ENCODE measurements at places on chromosomes 16 and 17.

GRCh38 chr16:5041600-5042133 lies 7.9 kb upstream of the NAGPA start:
- DNase-seq = no peak

DNA sequence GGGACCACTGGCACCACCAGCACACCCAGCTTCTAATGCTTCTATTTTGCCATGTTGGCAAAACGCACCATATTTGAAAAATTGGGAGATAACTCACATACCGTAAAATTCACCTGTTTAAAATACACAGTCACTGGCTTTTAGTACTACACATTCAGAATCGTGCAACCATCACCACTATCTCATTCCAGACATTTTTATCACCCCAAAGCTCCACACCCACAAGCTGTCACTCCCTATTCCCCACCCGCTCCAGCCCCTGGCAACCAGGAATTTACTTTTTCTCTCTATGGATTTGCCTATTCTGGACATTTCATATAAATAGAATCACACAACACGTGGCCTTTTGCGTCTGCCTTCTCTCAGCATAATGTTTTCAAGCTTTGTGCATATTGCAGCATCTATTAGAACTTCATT lies 25.0 kb downstream of the PPL start:
- no peak for DNase-seq

GRCh38 chr17:63390090-63390489 lies 56.0 kb downstream of the CYB561 start:
- DNase-seq = no peak

- DNase-seq = no peak
These were observed 17.4 kb downstream of the SALL1 start for GRCh38 chr16:51133688-51134087.

- no peak for DNase-seq
These were observed 10.1 kb downstream of the FADS6 start for GRCh38 chr17:74883241-74883745.

DNA sequence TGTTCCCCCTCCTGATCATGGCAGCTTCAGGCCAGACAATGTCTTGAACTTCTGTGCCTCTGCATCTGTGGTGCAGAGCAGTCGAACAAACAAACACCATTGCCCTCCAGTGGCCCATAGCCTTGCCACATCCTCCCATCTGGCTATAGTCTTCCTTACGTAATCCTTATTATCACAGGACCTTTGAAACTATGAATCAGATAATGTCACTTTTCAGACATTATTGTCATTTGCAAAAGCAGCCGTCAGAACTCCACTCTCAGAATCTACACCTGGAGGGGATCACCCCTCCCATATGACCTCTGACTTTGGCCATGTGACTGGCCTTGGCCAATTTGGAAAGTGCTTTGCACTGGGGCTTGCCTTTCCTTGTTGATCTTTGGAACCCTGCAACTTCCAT lies 387.3 kb downstream of the MAF start:
- no peak for DNase-seq

- no peak for DNase-seq
These were observed 47.9 kb downstream of the CYLD start for GRCh38 chr16:50789757-50790156.

GRCh38 chr16:13390093-13390985 lies 488.9 kb downstream of the SHISA9 start:
- DNase-seq = peak; percentile 21

DNA sequence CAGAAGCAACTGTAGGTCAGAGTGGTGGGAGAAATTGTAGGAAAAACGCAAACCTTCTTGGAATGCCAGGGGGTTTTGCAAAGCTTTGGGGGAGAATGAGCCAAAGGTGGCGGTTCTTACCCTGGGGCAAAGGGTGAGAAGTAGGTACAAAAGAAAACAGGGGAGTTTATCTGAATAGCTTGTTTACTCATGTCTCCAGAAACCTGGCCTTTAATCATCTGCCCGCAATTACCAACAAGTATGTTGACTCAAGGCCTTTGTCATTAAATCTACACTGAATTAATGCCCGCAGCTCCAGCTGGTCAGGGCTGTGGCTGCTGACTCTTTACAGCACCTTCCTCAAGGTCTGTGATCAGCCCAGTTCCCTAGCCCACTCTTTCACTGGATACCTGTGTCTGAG lies 320.1 kb downstream of the CBLN1 start:
- no peak for DNase-seq

GRCh38 chr16:12327971-12328726 lies 351.6 kb downstream of the SNX29 start:
- DNase-seq = no peak

GRCh38 chr16:57544124-57544653 lies 1.7 kb downstream of the ADGRG5 start:
- DNase-seq = no peak

DNA sequence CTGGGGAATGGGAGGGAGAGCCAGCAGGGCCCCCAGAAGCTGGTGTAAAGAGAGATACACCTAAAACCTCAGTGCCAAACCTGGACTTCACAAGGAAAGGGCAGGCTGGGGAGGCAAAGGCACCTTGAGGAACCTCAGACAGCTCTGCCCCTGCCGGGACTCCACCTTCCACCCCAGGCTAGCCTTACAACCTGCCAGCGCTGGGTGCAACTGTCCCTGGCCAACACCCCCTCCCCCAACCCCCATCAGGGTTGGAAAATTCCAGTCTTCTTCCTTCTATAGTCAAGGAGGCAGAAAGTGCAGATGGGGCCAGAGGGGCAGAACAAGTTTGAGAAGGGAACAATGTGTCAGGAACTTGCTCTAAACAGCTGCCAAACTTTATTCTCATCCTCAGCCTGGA lies 2.2 kb downstream of the YBX2 start:
- no peak for DNase-seq

GRCh38 chr16:53501216-53501859 lies 1.7 kb downstream of the AKTIP start:
- no peak for DNase-seq

DNA sequence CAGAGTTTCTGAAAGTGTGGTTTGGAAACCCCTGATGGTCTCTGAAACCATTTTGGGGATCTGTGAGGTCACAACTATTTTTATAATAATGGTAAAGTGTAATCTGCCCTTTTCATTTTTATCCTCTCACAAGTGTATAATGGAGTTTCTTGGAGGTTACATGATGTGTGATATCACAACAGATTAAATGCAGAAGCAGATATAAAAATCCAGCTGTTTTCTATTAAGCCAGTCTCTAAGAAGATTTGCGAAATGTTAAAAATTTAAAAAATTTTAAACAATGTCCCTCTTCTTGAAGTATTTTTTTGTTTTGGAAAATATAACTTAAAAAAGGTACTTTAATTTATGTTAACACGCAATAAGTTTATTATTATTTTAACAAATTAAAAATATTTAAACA lies 48.7 kb downstream of the RPGRIP1L start:
- DNase-seq = no peak

GRCh38 chr17:18300725-18301480 lies 13.9 kb downstream of the TOP3A start:
- DNase-seq = no peak

DNA sequence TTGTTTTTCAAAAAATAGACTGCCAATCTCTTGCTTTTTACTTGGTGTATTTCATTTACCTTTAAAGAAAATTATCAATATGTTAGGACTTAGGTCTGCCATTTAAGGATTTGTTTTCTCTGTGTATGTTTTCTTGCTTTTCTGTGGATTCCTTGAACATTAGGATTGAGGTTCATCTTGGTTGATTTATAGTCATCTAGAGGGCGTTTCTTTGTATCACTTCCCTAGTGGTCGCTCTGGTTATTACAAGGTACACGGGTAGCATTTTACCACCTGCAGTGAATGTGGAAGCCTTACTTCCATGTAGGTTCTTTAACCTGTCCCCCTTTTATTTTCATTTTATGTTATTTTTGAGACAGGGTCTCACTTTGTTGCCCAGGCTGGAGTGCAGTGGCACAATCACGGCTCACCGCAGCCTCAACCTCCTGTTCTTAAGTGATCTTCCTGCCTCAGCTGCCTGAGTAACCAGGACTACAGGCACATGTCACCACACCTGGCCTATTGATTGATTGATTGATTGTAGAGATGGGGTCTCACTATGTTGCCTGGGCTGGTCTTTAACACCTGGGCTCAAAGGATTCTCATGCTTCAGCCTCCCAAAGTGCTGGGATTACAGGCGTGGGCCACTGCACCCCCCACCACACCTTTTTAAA lies 35.2 kb upstream of the CBX4 start:
- DNase-seq = no peak

DNA sequence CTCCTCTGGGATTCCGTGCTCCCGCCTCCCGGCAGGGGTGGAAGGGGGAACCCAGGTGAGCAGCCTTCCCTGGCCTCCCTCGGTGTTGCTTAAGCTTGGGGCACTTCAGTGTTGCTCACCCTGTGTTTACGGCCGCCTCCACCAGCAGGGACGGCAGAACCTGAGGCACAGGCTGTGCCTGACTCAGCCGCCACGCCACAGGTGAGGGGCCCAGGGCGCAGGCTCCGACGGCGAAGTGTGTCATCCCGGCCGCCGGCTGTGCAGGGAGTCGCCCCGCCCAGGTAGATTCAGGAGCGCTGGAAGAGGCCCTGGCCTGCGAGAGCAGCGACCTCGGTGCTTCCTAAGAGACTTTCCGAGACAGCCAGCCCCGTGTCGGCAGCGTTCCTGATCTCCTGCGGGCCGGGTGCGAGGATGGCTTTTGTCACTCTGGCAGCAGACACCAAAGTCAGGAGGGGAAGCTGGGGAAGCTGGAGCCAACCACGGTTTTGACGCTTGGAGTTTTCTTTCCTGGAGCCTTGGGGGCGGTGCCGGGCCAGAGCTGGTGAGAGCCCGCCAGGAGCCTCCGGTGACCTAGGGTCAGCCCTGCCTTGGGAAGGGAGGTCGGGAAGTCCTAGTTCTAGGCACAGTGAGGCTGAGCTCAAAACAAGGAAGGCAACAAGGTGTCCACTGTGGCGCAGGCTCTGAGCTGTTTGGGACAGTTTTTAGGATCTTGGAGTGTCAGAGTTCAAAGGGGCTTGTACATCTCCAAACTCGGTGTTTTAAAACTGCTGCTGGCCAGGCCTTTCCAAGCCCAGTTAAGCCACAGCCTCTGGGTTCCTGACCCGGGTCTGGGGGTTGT lies 2.1 kb downstream of the GSE1 start:
- DNase-seq = no peak

DNA sequence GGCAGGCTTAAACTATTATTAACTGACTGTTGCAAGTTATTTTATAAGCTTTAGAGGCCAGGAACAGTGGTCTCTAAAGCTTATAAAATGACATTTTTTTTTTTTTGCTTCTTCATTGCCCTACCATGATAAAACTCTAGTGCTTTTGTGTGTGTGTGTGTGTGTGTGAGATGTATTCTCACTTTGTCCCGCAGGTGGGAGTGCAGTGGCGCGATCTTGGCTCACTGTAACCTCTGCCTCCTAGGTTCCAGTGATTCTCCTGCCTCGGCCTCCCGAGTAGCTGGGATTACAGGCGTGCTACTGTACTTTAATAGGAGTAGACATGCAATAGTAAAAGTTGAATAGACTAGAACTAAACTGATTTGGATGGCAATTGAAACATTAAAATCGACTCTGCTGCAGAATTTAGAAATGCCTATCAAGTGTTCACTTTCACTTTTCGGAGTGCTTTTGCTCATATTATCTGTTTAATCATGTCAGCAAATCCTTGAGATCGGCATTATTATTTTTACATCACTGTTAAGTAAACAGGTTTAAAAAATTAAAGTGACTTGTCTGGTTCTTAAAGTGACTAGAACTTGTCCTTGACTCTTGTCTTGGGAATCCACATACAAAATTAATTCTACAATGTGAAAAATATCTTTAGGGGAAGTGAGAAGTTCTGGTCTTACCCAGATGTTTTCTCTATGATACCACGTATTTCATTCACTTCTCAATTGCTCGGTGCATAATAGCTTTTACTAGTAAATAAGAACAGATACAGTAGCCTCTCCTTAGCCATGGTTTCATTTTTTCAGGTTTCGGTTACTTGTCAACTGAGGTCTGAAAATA lies 8.4 kb upstream of the PCTP start:
- DNase-seq = no peak

DNA sequence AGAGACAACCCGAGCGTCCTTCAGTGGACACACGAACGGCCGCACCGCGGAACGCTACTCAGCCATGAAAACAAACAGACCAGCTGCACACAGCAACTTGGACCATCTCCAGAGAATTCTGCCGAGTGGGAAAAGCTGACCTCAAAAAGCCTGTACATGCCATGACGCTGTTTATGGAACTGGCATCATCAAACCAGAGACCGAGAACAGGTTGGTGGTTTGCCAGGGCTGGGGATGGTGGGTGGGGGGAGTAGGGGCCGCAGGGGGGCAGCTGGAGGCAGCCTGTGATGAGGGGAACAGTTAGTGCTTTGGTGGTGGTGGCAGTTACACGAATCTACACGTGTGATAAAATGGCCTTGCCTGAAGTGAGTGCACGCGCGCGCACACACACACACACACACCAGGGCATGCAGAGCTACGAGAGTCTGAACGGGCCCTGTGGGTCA lies 169.8 kb downstream of the LAT start:
- DNase-seq = no peak

- DNase-seq = no peak
These were observed 9.7 kb downstream of the CNP start for GRCh38 chr17:41976142-41976768.

- no peak for DNase-seq
These were observed 79.2 kb downstream of the MRM3 start for GRCh38 chr17:861364-861763.

GRCh38 chr17:55238931-55239297 lies 25.8 kb upstream of the HLF start:
- no peak for DNase-seq

DNA sequence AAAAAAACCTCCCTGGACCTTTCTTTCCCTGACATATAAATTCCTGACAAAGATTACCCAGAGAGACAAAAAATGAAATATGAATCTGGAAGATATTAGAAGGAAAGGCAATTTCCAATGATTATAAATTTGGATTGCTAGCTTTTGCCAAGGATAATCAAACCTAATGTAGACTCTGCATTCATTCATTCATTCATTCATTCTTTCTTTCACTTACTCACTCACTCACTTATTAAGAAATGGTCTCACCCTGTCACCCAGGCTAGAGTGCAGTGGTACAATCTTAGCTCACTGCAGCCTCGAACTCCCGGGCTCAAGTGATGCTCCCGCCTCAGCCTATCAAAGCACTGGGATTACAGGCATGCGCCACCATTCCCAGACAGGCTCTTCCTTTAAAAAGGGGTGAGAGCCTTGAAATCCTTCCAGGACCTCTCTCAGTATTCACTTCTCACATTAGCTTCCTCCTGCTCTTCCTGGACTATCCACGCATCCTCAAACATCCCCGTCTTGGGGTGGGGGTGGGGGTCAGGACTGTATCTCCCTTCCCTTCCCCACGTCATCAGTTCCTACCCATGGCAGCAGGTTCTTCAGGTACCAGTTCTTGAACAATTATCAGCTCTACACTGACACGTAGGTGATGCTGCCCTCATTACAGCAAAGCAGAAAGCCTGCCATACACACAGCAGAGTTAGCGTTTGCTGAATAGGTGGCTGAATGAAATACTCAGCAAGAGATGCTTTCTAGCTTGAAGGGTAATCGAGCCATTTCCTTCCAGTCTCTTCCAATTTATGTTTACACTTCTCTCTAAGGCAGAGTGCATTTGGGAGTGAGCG lies 19.8 kb downstream of the PRPSAP1 start:
- no peak for DNase-seq

GRCh38 chr16:49604602-49605001 lies 231.0 kb downstream of the C16orf78 start:
- DNase-seq = no peak

- no peak for DNase-seq
These were observed 1.1 kb downstream of the SRSF1 start for GRCh38 chr17:58005728-58006559.
